CD4-positive, alpha-beta T cell (primary cell): ENCODE measurements at places on chromosomes 11 and 22. TPM values are rescaled to one million over a fixed set of nuclear protein-coding genes. Genes with fewer than 3 reads are reported as not detected.

DNA sequence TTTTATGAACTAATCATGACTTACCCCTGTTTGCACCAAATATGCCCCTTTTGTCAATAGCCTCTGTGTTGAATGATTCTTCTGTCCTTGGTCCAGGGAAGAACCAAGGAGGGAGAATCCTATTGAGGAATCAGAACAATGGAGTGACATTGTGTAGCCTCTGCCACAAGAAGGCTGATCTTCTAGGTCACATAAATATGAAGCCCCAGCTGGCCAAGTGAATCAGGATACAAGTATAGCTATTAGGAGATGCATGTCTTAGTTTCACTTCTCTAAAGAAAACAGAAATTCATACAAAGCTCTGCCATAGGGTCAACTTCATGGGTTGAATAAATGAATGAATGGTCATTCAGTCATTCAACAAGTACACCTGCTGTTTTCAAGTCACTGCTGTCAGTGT lies 118.2 kb upstream of the BLID start:
- no peaks in the 10 kb centered on the region for H3K4me1 ChIP-seq
- DNase-seq, result no peak
- no peak overlapping the region for H3K27ac ChIP-seq
- no peaks in the 10 kb centered on the region for H3K27me3 ChIP-seq
- no peak overlapping the region for H3K4me3 ChIP-seq

DNA sequence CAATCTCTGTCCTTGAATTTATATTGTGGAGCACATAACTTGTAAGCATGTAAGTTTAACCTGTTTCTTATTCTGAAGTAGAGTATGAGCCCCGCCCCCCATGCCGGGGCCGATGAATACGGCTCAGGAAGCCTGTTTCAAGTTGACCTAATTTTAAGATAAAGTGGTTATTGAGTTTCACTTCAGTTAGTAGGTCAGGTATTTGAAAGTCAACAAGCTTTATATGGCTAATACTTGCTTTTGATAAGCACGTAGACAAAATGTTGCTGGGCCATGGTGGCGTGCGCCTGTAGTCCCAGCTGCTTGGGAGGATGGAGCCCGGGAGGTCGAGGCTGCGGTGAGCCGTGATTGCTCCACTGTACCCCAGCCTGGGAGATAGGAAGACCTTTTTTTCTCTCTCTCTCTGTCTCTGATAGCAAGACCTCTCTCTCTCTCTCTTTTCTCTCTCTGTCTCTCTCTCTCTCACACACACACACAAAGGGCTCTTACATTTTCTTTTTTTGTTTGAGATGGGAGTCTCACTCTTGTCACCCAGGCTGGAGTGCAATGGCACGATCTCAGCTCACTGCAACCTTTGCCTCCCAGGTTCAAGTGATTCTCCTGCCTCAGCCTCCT lies 14.4 kb downstream of the YWHAH start:
- H3K4me3 ChIP-seq, result no peak overlapping the region
- peaks cover 51% of the 10 kb centered on the region for H3K4me1 ChIP-seq
- peak; percentile 46 for DNase-seq
- H3K36me3 ChIP-seq, result peaks cover 7% of the 10 kb centered on the region

GRCh38 chr11:130894322-130895025 lies 21.8 kb downstream of the SNX19 start:
- peak; percentile 29 for DNase-seq
- H3K4me1 ChIP-seq, result no peaks in the 10 kb centered on the region
- no peak overlapping the region for H3K4me3 ChIP-seq
- H3K27ac ChIP-seq, result no peak overlapping the region
- no peaks in the 10 kb centered on the region for H3K27me3 ChIP-seq

- DNase-seq, result no peak
- no peak overlapping the region for H3K27ac ChIP-seq
- no peak overlapping the region for H3K4me3 ChIP-seq
- no peaks in the 10 kb centered on the region for H3K36me3 ChIP-seq
- no peaks in the 10 kb centered on the region for H3K4me1 ChIP-seq
These were observed 80.7 kb downstream of the SYT9 start for GRCh38 chr11:7332451-7332850.

GRCh38 chr22:21741790-21742189 lies 6.2 kb upstream of the YPEL1 start:
- H3K4me3 ChIP-seq, result no peak overlapping the region
- no peak overlapping the region for H3K27ac ChIP-seq
- DNase-seq, result no peak

GRCh38 chr22:31897842-31898805 lies 46.2 kb upstream of the YWHAH start:
- no peak for DNase-seq
- H3K4me3 ChIP-seq, result no peak overlapping the region
- H3K27ac ChIP-seq, result no peak overlapping the region
- no peaks in the 10 kb centered on the region for H3K4me1 ChIP-seq

- no peaks in the 10 kb centered on the region for H3K36me3 ChIP-seq
- no peaks in the 10 kb centered on the region for H3K27me3 ChIP-seq
- no peaks in the 10 kb centered on the region for H3K4me1 ChIP-seq
- no peak overlapping the region for H3K27ac ChIP-seq
These were observed 25.4 kb downstream of the FBLN1 start for GRCh38 chr22:45528046-45528445.

GRCh38 chr11:14376920-14377319 lies 17.9 kb upstream of the RRAS2 start:
- H3K27me3 ChIP-seq, result peaks cover 9% of the 10 kb centered on the region
- H3K4me1 ChIP-seq, result peaks cover 4% of the 10 kb centered on the region
- H3K4me3 ChIP-seq, result no peak overlapping the region
- no peak overlapping the region for H3K27ac ChIP-seq

DNA sequence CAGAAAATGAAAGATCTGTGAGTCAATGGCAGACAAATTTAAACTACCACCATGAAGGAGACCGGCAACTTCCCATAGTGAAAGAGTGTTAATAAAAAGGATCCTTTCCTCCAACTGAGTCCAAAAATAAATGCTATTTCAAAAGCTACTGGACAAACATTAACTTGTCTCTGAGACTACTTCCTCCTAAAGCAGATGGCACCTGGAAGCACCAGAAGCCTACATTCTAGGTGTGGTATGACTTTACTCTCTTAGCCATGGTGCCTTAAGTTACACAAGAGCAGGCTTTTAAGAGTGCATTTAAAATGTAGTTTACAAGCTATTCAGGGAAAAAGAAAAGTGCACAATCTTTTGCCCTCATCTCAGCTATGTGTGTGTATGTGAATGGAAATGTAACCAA lies 2.5 kb downstream of the ARHGAP32 start:
- H3K27ac ChIP-seq, result no peak overlapping the region
- no peaks in the 10 kb centered on the region for H3K4me1 ChIP-seq
- H3K27me3 ChIP-seq, result no peaks in the 10 kb centered on the region
- H3K4me3 ChIP-seq, result no peak overlapping the region

DNA sequence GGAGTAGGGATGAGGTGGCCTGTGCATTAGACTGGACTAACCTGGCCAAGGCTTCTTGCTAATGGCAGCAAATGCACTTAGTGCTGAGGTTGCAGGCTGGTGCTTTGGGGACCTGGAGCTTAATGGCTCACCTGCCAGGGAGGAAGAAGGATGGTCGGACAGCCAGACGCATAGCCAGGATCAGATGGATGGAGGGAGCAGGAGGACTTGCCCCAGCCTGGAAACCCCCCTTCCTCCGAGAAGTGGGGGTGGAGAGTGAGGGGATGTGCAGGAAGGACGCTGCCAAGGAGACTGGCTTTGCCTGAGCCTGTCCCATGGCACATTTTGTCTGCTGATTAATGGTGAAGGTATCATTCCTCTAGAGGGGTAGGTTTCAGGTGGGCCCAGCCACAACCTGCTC lies 17.9 kb downstream of the IGLL1 start:
- no peak for DNase-seq
- no peak overlapping the region for H3K27ac ChIP-seq
- H3K4me3 ChIP-seq, result no peak overlapping the region
- H3K36me3 ChIP-seq, result no peaks in the 10 kb centered on the region

GRCh38 chr11:134027671-134028070 lies 41.2 kb upstream of the JAM3 start:
- DNase-seq, result peak; percentile 37
- H3K27ac ChIP-seq, result peak overlapping the region; percentile 48
- H3K4me1 ChIP-seq, result peaks cover 30% of the 10 kb centered on the region
- H3K36me3 ChIP-seq, result no peaks in the 10 kb centered on the region
- H3K4me3 ChIP-seq, result no peak overlapping the region

GRCh38 chr22:36211237-36211861 lies 9.7 kb upstream of the APOL4 start:
- peaks cover 9% of the 10 kb centered on the region for H3K4me1 ChIP-seq
- no peak overlapping the region for H3K4me3 ChIP-seq
- H3K27ac ChIP-seq, result no peak overlapping the region
- H3K36me3 ChIP-seq, result no peaks in the 10 kb centered on the region
- DNase-seq, result no peak
- H3K27me3 ChIP-seq, result no peaks in the 10 kb centered on the region

GRCh38 chr11:1827095-1827813 lies 7.5 kb upstream of the SYT8 start:
- peaks cover 4% of the 10 kb centered on the region for H3K4me1 ChIP-seq
- H3K4me3 ChIP-seq, result no peak overlapping the region
- H3K36me3 ChIP-seq, result no peaks in the 10 kb centered on the region
- peaks cover 5% of the 10 kb centered on the region for H3K27me3 ChIP-seq
- no peak overlapping the region for H3K27ac ChIP-seq
- no peak for DNase-seq

Gene RPL27A
- total RNA-seq, result 1,721 TPM

Gene EIF4ENIF1
- 10.6 TPM for total RNA-seq

Gene ART5
- total RNA-seq, result not detected

Gene MB
- not detected for total RNA-seq

Gene VWCE
- 0.64 TPM for total RNA-seq

Gene CELSR1
- total RNA-seq, result 1.1 TPM

Gene SLC5A4
- not detected for total RNA-seq

Gene KCNE3
- 0.08 TPM for total RNA-seq

Gene OR10V1
- not detected for total RNA-seq

Gene GAL
- not detected for total RNA-seq

Gene PIH1D2
- total RNA-seq, result not detected
